ENCODE measurements at places on chromosomes 5 and 9.

DNA sequence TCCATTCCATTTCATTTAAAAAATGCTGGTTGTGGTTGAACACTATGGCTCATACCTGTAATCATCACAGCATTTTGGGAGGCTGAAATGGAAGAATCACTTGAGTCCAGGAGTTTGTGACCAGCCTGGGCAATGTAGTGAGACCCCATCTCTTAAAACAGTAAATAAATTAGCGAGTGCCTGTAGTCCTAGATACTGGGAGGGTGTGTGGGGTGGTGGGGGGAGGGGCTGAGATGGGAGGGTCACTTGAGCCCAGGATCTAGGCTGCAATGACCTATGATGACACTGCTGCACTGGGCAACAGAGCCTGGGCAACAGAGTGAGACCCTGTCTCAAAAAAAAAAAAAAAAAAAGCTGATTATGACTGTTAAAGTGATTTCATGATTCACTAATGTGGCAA, 29.1 kb downstream of the DDX46 start:
- DNase-seq: no peak

GRCh38 chr9:76181020-76181641, 213.1 kb downstream of the RFK start:
- DNase-seq: peak; percentile 66

- no peak for DNase-seq
Observed at GRCh38 chr5:141560151-141560550, 58.6 kb downstream of the DIAPH1 start.

DNA sequence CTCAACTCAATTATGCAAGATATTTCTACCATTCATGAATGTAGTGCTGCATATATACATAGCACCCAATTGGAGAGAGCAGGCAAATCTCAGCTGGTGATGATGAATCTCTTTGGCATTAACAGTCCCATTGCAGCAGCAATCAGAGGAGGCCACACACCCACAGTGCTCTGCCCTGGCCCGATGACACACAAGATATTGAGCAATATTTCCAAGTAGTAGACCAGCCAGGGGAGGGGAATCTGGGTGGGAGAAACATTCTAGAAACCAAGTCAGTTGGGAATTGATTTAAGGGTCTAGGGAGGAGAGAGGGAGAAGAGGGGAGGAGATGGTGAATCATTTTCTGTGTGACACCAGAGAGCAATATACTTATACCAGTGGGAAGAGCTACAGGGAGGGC, 14.9 kb upstream of the C5orf63 start:
- DNase-seq: no peak

GRCh38 chr9:101029315-101030085, 973 bp downstream of the PLPPR1 start:
- no peak for DNase-seq

GRCh38 chr9:96395964-96396363, 12.5 kb upstream of the SLC35D2 start:
- DNase-seq: no peak

- no peak for DNase-seq
Observed at GRCh38 chr9:126347093-126347492, 20.5 kb downstream of the MVB12B start.
